ENCODE measurements at places on chromosomes 12 and 14.

DNA sequence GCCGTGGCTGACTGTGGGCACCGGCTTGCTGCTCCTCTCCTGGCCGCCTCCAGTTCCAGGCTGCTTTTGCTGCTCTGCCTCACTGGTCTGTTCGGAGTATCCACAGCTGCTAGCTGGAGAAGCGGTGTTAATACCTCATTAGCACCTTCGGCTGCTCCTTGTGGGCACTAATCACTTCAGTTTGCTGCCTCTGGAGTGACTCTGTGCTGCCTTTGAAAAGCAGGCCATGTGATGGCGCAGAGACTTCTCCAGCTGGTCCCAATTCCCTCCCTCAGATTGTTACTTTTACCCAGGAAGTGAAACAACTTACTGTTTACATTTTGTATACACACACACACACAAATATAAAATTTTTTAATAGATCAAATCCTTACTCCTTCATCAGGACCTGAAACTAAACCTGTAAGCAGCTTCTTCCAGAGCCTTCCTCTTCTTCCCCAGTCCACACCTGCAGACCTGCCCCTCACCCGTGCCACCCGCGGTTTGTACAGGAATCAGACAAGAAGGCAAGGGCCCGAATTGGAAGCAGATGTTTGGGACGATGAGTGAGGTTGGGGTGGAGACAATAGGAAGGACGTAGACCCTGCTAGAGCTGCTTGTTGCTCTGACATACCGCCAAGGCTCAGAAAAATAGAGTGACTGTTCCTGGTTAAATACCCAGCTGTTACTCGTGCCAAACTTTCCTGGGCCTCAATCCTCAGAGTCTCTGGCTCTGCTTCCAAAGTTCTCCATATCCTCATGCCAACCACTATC lies 41.5 kb upstream of the LTBP2 start:
- no peak for DNase-seq

DNA sequence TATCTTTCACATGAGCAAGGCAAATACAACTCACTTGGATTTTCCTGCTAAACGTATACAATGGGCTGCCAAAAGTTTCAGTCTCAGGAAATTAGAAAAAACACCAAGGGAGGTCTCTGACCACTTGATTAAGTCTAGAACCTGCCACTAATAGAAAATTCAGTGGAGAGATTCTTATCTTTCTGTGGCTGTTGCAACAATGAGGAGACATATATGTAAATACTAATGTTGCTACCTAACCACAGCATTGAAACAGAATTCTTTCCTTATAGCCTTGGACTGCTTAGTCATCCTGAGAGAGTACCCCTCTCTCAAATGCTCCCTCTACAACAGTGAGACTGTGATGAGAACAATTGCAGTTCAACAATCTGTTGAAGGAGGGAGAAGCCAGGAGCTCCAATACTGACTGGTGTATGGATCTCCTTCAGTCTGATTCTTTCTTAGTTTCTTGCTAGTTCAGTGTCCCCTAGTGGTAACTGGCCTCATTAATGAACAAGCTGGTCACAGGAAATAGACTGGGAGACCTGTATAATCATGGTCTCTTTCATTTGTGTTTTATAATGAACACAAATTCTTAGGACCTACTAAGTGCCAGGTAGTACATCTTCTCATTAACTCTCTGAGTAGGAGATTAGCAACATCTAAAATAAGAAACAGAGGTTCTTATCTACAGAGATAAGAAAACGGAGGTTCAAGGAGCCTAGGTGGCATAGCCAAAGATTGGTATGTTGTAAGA lies 164.5 kb downstream of the SLC38A4 start:
- no peak for DNase-seq

DNA sequence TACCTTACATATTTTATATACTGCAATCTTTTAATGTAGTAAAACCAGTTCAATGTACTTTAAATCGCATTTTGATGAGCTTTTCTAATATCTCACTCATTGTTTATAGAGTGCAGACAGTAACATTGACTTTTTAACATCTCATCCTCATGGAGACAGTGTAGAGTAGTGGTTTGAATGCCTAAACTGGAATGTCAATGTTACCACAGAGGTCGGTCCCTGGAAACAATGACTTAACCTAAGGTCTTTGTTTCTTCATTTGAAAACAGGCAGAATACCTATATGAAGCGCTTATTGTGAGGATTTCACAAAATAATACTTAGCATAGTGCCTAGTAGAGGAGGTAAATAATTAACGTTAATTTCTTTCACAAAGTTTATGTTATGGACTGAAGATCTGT lies 5.0 kb downstream of the CDK17 start:
- DNase-seq: no peak

GRCh38 chr12:1795221-1795784 lies 25.1 kb upstream of the LRTM2 start:
- no peak for DNase-seq

- DNase-seq: no peak
Measured at GRCh38 chr12:56120158-56120846, 2.2 kb downstream of the ZC3H10 start.
